ENCODE measurements at places on chromosomes 1 and 21. TPM values are rescaled to one million over a fixed set of nuclear protein-coding genes. Genes with fewer than 3 reads are reported as not detected.

OXCT2 gene
- 0.22 TPM for total RNA-seq

VWA5B1 gene
- not detected for total RNA-seq

HES2 gene
- total RNA-seq = 1.1 TPM

TNFRSF4 gene
- total RNA-seq = 418 TPM

HLX gene
- total RNA-seq = 6.0 TPM

LAMB3 gene
- 5.7 TPM for total RNA-seq

ECM1 gene
- 1.4 TPM for total RNA-seq

CRYBG2 gene
- total RNA-seq = 3.8 TPM

All from T-helper 1 cell treated with Interleukin-12 subunit alpha and Interleukin-12 subunit beta and Interleukin-4 antibody, amounts not matched to agents 30 ng/mL and 1 ng/mL, for 36 hours (primary cell).